ENCODE measurements at places on chromosomes 2 and 18.

DNA sequence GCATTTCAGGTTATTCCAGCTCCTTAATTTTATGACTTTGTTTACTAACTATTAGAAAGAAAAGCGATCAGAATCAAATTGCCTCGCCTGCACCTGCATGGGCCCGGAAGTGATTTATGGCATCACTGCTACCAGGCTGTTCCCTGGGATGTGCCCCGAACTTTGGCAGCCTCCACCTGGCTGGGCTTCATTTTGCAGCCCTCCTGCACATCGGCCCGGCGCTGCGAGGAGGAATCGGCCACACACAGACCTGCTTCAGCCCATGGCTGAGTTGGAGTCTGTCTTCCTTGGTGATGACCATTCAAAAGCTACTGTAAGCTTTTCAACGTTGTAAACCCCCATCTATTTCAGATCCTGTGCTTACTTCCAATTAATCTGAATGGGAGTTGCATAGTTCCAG is 638.0 kb downstream of the RNF144A start:
- DNase-seq: no peak

- DNase-seq: no peak
These were observed 124.7 kb upstream of the SPATS2L start for GRCh38 chr2:200181755-200182154.

- DNase-seq: no peak
These were observed 364.0 kb downstream of the GPD2 start for GRCh38 chr2:156800065-156800653.

DNA sequence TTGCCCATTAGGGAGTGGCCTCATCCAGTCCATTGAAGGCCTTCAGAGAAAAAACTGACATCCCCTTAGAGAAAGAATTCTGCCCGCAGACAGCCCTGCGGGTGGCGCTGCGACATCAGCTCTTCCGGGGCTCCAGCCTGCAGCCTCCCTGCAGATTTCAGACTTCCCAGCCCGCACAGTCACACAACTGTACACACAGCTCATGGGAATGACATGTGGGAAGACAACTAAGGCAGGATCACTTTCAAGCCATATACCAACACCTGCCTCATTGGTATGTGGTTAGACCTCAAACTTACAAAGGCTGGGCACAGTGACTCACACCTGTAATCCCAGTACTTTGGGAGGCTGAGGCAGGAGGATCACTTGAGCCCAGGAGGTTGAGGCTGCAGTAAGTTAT is 24.8 kb upstream of the TUBB6 start:
- no peak for DNase-seq

- DNase-seq: no peak
These were observed 103.1 kb downstream of the MCFD2 start for GRCh38 chr2:46812361-46813019.

DNA sequence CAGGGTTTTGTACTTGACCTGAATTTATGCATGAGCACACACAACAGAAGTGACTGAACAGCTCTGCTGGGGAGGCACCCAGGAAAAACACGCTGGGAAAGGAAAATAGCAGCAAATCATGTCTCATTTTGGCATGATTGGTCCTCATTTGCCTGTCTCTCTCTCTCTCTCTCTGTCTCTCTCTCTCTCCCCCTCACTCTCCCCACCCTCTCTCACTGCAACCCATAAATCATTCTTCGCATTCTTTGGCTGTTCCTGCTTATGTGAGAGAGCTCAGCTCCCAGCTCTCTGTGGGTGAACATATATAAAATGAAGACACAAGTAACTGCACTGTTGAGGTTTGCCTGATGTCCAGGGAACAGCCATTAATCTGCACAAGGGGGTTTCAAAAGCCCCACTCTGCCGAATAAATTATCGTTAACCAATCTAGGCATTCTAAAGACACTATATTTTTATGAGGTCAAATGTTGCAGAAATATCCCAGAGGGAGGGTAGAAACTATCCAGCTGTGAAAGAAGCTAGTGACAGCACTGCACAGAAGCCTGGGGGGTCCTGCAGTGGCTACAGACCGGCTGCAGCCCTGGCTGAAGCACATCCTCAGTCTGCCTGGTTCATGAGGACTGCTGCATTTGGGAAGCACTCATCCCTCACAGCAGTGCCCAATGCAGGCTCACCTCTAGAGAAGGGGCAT is 260.3 kb downstream of the AFF3 start:
- DNase-seq: no peak

GRCh38 chr18:79095216-79095615 is 26.0 kb downstream of the ATP9B start:
- no peak for DNase-seq

- no peak for DNase-seq
These were observed 46.9 kb upstream of the STRN start for GRCh38 chr2:37013315-37013641.

GRCh38 chr2:15531095-15531854 is 29.9 kb downstream of the NBAS start:
- DNase-seq: no peak

DNA sequence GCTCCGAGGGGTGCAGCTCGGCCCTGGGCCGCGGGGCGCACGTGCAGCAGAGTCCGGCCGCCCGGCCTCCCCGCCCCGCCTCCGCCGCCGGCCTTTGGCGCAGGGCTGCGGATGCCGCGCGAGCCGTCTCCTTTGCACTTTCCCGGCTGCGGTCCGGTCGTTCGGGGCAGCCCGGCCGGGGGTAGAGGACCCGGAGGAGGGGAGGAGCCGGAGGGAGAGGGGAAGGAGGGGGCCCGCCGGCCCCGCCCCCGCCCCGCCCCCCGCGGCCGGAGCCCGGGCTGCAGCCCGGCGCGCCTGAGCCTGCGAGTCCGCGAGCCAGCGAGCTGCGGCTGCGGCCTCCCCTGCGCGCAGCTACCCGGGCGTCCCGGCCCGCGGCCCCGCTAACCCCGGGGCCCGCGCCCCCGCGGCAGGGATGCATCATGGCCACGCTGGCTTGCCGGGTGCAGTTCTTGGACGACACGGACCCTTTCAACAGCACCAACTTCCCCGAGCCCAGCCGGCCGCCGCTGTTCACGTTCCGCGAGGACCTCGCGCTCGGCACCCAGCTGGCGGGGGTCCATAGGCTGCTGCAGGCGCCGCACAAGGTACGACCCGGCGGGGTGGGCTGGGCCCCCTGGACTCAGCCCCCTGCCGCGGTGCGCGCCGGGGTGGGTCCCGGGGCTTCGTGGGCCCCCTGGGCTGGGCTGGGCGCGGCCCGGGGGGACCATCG is at the start of gene FHOD3:
Gene FHOD3 (plus strand): TSS at position 297 of the 709 bp plus-strand sequence. CDS start 123 bp downstream, at position 420.
- no peak for DNase-seq

DNA sequence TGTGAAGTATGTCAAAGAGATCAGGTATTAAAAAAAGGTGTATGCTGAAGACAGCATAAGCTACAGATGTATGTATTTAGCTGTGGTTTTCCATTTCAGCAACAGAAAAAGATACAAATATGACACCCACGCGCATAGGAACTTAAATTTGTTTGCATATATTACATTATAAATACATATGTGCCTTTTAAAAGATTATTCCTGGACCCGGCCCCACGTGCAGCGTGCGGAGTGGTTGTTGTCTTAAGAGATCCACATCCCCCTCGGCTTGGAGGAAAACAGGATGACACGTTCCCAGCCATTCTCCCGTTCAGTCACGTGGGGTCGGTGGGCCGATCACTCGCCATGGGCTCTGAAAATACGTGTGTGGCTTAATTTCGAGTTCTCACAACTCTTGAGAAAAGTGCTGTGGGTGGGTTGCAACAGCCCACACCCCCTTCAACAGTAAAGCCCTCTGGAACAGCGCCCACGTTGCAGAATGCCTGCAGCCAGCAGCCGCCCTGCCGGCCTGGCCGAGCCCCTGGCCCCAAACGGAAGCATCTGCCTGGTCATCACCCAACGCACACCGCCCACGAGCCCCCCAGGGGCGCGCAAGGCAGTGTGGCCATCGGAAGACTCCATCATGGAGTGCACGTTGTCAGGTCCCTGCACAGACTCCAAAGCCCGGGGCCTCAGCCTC is 18.6 kb upstream of the KCNG2 start:
- no peak for DNase-seq

DNA sequence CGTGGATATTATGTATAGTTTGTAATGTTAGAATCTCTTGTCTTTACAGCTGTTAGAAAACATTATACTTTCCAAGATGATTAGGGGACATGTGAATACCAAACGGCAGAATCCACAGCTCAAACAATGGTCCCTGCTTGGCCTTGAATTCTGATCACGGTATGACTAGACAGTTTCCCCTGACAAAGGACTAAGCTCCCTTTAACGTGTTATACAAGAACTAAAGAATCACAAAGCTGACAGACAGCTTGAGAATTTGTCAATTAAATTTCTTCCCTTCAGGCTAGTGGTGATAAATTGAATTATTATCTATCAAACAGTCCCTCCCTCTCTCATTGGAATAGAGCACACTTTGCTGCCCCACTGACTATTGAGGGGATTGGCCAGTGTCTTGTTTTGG is 359.2 kb upstream of the ID2 start:
- DNase-seq: no peak

DNA sequence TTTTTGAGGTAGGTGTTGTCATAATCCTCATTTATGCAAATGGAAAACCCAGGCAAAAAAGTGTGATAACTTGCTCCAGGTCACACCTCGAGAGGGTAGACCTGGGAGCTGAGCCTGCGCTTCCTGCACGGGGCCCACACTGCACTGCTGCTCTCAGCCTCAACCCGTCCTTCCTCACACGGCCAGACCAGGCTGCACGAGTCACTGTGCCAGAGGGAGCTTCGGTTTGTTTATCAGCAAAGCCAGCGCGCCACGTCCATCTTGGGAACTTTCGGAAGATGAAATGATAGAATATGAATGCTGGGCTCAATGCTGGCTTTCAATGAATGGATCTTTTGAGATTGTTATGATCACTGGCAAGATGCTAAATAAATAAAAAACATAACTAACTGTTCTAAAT is 14.4 kb downstream of the COPS9 start:
- DNase-seq: no peak

- no peak for DNase-seq
These were observed 799 bp downstream of the SYT4 start for GRCh38 chr18:43276491-43276890.

DNA sequence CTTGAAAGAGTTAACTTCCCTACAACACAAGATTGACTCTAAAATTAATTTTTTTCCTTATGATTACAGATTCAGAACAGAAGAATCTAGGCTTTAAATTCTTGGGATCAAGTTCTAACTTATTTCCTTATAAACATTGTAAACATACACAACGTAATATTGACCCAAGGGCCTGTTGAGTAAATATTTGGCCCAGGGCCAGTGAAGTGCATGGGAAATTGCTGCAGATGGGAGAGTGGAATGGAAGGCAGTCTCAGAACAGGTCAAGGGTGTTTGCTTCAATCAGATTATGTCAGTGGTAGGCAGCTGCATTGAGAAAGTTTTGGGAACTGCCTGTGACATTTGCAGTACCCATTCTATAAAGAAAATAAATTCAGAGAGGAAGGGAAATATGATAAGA is 137.6 kb downstream of the MYO1B start:
- DNase-seq: peak; percentile 39

- DNase-seq: peak; percentile 82
These were observed 2.5 kb upstream of the IL36RN start for GRCh38 chr2:113056521-113056920.

- DNase-seq: no peak
These were observed 18.6 kb downstream of the ADNP2 start for GRCh38 chr18:80127635-80128034.

DNA sequence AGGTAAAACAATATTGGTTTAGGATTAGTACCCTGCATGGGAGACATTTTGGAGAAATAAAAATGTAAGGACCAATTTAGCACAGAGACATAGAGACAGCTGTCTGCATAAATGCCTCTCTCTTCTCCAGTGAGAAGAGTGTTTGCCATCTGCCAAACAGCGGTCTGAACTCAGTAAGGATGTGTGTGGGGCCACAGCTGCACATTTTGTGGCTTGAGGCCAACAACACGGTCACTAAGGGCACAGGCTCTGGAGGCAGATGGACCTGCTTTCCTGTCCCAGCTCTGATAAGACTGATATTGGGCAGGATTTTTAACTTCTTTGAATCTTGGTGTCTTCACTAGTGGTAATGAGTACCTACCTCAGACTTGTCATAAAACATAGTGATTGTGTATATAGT is 10.2 kb downstream of the ZBTB14 start:
- DNase-seq: no peak

DNA sequence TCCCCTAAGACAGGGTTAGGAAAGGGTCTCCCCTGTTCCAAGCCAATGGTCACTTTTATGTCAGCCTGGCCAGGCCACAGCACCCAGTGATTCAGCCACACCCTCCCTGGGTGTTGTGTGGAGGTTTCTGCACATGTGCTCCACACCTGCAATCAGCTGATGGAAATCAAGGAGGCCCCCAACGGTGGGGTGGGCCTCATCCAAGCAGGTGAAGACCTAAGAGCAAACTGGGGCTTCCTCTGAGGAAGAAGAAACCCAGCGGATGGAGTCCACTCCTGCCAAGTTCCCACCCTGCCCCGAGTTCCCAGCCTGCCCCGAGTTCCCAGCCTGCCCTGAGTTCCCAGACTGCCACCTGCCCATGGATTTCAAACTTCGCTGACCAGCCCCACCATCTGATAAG is 55.4 kb downstream of the KIF1A start:
- no peak for DNase-seq

DNA sequence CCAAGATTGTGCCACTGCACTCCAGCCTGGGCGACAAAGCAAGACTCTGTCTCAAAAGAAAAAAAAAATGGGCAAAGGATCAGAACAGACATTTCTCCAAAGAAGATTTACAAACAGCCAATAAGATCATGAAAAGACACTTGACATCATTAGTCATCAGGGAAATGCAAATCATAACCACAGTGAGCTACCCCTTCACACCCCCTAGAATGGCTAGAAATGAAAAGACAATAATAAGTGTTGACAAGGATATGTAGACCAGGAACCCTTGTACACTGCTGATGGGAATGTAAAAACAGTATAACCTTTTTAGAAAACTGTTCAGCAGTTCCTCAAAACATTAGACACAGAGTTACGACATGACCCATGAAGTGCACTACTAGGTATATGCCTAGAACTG is 18.4 kb upstream of the MTERF4 start:
- no peak for DNase-seq

DNA sequence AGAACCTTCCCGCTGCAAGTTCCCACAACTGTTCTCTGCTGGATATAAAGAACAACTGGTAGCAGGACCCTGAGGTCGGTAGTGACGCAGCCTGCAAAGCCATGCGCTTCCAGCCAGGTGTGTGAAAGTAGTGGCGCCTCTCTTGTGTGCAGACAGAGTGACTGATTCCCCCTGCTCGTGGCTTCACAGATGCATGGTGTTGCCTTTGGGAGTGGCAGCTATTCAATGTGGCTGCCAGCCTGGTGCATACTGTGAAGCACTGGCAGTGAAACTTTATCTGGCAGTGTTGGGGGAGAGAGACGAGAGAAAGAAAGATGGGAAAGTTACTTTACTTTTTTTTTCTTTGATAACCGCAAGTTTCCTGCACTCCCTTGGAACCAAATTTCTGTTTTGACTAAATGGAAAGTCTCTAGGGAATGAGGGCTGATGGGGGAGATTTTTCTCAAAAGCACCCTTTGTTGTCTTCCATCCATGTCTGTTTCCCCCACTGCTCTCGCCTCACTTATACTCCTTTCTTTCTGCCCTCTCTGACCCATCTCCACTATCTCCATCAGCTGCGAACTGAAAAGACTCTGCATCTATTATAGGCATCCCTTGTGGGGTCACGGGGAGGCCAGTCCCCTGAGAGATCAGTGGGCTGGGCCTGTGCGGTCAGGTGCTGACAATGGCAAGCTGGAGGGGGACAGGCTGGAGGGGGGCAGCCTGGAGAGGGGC is 90.0 kb upstream of the TNP1 start:
- no peak for DNase-seq
